Aorta (tissue), 5 donors: ENCODE measurements at places on chromosomes 7 and 10.
A peak's percentile ranks its signal among the peaks of the same experiment; 100 is the strongest.

GRCh38 chr10:103232131-103232673 lies 13.5 kb upstream of the RPEL1 start:
- no peak for DNase-seq

DNA sequence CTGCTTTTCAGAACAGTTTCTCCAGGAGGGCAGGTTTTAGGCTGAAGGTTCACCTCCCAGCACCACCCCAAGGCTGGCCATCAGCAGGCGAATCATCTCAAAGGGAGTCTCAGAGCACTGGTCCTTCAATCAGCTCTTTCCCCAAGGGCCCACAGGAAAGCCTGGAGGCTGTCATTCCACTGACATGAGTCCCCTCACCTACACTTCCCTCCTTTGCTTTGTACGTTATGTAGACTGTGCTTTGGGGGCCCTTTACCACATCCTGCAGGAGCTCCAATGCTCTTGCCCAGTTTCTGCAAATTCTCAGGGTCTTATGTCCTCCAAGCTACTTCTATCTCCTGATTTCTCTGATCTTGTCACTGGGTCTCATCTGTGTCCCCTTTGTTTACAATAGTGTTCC lies 15.4 kb downstream of the WDFY4 start:
- no peak for DNase-seq

DNA sequence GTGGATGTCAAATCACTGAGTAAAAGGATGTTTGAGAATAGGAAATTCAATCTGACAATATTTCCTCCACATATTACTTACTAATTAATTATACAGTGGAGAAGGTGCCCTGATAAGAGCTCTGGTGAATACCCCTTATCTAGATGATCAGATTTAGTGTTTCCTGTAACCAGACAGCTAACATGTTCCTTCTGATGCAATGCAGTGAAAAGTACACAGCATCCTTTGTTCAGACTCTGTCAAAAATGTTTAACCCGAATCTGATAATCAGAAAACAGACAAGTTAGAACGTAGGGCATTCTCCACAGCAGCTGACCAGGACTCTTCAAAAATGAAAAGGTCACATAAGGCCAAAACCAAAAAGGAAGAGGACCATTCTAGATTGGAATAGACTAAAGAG lies 46.2 kb downstream of the WDR11 start:
- DNase-seq = no peak

DNA sequence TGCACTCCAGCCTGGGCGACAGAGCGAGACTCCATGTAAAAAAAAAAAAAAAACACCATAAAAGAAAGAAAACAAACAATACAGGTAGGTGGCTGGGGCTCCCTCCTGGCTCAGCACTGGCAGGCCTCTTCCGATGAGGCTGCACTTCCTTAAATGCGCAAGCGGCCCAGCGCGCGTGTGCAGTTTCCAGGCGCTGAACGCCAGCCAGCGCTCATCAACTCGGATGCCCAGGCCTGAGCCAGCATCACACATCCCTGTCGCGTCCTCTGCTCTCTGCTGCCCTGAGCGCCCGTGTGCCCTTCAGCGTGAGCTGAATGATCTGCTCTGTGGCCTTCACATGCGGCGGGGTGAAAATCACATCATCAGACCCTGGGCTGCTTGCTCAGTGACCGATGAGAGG lies 31.8 kb downstream of the NUDT1 start:
- DNase-seq = no peak

DNA sequence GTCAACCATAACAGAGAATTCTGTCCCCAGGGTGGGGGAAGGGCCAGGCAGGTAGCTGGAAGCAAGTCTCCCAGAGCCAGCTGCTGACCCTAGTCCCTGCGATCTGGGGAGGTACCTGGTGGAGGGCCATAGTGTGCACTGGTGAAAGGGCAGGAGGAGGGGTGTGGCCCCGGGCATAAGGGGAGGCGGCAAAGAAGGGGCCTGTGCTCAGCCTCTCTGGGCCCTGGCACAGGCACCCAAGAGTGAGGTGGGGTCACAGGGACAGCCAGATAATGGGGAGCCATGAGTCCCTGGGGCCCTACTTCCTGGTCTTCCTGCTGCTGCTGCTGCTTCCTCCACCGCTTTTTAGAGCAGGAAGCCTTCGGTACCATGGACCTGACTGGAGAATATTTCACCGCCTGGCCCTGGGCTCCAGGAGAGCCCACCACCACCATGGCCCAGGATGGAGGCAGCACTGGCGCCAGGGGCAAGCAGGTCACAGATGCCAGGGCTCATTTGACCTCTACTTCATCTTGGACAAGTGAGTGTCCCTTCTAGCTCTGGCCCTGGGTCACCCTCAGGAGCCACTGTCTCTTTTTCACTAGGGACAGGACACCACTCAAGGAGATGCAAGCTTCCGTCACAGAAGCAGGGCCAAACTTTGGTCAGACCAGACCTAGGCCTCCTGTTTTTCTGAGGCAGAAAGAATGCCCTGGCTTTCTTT lies at the start of gene ANTXRL:
Gene ANTXRL, plus strand, starts transcription at position 7 of the 703 bp plus-strand sequence. Its CDS starts 266 bp downstream, at position 273.
- DNase-seq = no peak

- DNase-seq = no peak
These were observed 96.8 kb upstream of the SAMD8 start for GRCh38 chr10:75014516-75015230.

DNA sequence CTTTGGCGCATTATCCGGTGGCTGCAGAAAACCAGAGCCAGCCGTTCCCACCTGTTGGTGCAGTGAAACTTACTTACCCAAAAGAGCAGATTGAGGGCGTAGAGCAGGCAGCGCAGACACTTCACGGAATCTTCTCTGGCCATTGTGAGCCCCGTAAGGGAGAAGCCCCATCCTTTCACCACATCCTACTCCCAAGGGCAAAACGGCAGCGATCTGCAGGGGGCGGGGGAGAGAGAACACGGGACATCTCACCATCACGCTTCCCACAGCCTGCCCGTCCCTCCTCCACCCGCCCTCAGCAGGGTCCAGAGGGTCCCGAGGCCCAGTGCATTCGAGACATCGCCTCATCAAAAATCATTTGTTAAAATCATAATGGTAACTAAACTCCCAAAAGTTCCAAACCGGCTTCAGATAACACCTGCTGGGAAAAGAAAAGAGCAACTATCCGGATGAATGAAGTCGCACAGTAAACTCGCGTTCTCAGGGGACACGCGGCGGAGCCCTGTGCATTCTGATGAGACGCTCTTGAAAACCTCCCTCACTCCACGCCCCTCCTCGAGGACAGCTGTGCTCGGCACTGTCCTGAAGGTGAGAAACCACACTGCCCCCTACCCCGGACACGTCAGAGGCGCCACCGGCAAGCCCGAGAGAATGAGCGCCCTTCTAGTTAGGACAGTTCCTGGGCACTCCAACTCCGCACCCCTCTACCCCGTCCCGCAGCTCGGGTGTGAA lies 1.2 kb downstream of the TSPAN12 start:
- DNase-seq = peak; percentile 79

DNA sequence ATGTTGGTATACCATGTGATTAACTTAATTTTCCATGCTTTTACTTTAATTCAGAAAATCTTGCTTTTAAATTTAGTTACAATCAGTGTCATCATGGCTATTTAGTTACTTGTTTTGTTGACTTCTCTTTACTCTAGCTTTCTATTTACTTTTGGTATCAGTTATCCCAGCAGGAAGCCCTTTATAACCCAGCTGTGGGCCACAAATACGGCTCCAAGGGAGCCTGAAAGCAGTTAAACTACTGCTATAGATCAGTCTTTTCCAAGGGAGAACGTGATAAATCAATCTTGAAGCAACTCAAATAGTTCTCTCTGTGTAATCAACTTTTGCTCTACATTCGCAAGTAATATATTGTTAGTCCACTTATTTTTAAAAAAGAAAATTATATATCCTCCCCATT lies 287.4 kb downstream of the CACNA2D1 start:
- no peak for DNase-seq

DNA sequence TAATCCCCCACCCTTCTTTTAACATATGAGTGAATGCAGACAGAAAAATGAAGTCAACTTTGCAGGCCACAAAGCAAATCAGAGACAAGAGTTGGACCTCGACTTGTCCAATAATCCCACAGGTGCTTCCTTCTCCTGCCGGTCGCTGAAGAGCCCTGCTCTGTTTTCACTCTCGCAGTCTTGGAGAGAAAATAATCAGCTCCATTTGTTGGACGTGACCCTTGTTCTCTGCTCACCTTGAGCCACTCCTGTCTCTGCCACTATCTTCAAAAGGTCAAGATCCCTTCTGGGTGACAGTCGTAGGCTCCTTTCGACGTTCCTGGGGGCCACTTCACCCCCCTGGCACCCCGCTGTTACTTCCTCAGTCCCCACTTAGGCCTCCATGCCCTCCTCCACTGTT lies 2.8 kb upstream of the KLF6 start:
- DNase-seq = no peak

DNA sequence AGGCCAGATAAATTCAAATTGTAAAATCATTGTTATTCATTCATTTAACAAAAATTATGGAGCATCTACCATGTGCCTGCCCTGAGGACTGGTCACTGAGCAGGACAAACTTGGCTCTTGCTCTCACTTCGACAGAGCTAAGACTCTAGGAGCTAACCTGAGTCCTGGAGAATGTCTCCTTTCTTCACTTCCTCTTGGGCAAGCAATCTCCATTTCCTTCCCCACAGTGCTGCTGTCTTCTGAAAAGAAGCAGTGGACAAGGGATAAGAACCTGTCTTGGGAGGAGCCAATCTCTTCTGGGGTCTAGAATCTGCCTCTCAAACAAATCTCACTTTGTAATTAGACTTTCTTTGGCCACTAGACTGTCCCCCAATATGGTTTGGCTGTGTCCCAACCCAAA lies 76.2 kb upstream of the PLXNA4 start:
- no peak for DNase-seq

DNA sequence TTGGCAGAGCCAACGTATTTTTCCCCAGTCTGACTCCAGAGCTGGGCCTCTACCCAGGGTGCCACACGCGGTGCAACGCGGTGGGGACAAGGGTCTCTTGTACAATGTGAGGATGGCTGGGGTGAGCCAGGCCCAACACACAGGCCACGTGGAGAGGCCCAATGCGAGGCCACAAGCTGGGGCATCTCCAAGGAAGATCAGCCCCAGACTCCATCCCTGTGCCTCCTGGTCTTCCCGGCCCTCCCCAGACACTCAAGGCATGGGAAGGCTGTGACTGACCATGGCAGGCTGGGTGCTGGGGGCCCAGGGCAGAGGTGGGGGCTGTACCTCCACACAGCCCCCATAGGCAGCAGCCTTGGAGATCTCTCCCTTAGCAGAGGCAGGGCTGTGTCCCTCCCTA lies 135.3 kb upstream of the FAM20C start:
- DNase-seq = peak; percentile 38

DNA sequence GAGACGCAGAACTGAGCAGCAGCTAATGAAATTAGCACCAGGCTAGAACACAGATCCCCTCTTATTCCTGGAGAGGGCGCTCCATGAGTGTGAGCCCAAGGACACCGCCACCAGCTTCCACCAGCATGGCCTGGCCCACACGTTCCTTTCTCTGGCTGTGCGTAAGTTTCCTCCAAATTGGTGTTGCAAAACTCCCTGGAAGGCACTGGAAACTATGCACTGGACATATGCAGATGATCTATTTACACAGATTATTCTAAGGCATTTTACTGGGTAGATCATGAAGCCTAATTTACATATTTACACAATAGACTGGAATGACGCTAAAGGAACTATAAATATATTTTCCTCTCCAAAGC lies 455.6 kb upstream of the FOXK1 start:
- DNase-seq = peak; percentile 22
